ENCODE measurements at places on chromosomes 13 and 19.

- no peak for DNase-seq
These were observed 437.3 kb upstream of the ZNF507 start for GRCh38 chr19:31908080-31908479.

GRCh38 chr19:6433663-6434062 lies at the start of gene SLC25A41:
Gene SLC25A41 (minus strand): TSS chr19:6433763. CDS start chr19:6433693, 70 bp downstream.
- DNase-seq = no peak

DNA sequence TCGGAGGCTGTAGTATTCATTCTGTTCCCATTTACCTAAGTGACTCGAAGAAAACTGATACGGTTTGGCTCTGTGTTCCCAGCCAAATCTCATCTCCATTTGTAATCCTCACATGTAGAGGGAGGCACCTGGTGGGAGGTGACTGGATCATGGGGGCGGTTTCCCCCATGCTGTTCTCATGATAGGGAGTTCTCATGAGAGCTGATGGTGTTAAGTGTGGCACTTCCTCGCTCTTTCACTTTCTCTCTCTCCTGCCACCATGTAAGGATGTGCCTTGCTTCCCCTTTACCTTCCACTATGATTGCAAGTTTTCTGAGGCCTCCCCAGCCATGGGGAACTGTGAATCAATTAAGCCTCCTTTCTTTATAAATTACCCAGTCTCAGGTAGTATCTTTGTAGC lies 23.5 kb downstream of the SLAIN1 start:
- DNase-seq = no peak

DNA sequence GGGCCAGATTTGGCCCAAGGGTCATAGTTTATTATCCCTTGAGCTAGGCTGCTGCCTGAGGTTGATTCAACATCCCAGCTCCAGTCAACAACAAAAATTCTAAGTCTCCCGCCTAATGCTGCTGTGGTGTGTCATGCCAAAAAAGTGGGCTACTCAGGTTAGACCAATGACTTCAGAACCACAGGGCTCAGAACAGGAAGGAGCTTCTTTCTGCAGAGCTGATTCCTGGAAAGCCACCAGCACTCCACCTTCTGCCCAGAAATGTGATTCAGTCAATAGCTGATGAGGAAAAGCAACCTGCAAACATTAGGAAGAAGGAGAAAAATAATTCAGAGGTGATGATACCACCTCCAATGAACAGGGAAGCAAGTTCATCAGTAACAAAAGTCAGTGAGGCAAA lies 56.1 kb upstream of the SERPINE3 start:
- no peak for DNase-seq

DNA sequence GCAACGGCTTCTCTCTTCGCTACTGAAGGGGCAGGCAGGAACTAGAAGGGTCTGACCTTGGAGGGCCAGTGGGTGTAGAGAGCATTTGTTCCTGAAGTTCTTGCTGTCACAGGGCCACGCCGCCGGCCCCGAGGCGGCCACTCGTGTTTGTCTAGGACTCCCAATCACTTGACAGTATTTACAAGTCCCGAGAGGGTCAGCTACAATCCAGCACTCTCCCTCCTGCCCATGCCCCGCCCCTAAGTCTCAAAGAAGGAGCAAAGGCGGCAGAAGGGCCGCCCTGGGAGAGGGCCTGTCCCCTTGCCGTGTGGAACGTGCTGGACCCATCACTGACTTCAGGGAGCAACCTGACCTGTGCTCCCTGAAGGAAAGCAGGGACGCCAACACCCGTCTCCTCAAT lies 118.5 kb downstream of the STK24 start:
- DNase-seq = no peak

GRCh38 chr13:24500977-24501376 lies 11.6 kb downstream of the PARP4 start:
- DNase-seq = no peak

DNA sequence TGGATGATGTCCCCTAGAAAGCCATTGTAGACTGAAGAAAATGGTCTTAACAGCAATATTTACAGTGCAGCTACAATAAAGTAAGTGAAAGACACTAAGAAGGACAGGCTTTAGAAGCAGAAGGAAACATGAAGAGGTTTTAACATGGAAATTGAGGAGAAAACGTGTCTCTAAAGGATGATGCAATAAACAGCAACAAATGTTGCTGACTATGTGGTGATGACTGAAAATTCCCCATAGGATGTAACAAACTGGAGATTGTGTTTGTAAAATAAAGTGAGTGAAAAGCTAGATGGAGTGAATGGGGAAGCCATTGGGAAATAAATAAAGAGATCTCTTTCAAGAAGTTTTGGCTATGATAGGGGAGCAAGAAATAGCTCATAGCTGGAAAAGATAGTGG lies 186.7 kb upstream of the IPO5 start:
- no peak for DNase-seq

- no peak for DNase-seq
These were observed 214.0 kb downstream of the IRS2 start for GRCh38 chr13:109572389-109572788.

DNA sequence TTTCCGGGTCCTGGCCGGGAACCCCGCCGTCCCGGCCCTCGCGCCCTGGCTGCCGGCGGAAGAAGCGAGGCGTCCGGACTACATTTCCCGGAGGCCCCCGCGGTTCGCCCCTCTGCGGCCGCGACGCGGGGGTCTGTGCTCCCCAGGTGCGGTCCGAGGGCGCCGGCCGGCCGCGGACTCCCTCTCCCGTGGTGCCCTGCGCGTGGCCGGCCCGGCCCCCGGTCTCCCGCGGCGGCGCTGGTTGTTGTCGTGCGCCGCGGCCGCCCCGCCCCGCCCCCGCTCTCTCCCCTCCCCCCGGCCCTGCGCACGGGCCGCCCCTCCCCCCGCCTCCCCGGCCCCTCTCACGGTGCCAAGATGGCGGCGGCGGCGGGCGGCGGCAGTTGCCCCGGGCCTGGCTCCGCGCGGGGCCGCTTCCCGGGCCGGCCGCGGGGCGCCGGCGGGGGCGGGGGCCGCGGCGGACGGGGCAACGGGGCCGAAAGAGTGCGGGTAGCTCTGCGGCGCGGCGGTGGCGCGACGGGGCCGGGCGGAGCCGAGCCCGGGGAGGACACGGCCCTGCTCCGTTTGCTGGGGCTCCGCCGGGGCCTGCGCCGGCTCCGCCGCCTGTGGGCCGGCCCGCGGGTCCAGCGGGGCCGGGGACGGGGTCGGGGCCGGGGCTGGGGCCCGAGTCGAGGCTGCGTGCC lies at the start of gene KMT2B:
TSS of gene KMT2B (plus strand) at position 339 of the 680 bp plus-strand sequence. CDS start at position 355, 16 bp downstream.
- peak; percentile 98 for DNase-seq

DNA sequence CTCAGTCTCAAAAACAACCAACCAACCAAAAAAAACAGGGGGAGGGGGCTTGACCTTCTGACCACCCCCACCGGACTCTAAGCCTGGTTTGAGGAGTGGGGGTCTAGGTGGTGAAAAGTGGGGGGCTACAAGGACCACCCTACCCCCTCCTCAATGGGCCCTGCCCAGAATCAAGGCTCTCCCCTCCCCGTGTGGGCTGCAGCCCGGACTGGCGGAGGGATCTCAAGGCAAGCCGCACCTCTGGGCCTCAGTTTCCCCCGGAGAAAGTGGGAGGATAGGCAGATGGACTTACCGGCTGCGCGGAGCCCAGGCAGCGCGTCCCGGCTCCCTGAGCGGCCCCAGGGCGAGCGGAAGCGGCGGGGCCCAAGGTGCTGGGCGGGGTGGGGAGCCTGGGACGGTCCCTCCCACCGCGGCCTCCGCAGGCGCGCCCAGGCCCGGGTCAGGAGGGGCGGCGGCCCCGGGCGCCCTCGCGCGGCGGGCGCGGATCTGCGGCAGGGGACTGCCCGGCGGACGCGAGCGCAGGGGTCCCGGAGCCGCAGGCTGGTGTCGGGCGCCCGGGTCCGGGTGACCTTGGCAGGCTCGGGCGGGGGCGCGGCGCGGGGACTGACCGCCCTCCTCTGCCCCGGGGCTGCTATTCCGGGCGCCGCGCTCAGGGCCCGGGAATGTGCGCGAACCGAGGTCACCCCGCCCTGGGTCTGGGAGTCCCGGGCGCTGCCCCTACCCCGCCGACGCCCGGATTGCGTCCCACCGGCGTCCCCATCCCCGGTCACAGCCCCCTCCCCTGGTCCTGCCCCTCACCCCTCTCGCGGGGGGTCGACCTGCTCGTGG lies at the start of gene ADAMTSL5:
TSS of gene ADAMTSL5 (minus strand) at position 349 of the 828 bp plus-strand sequence. CDS start 2,076 bp downstream, outside the sequence.
- peak; percentile 76 for DNase-seq

DNA sequence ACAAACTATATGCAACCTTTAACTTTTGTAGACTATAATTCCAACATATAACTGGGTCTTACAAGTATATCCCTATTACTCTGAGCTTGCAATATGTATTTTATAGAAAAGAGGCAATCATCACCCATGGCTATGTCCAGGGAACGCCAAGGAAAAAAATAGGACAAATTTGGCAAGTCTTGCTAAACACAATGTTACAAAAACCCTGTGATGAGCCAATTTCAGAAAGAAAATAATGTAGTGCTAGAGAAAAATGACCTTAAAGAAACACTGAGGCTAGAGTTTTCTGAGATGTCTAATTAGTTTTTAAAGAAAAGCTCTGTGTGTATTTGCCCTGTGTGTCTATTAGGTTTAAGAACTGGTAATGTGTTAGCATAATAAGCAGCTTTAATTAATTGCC lies 68.0 kb upstream of the FREM2 start:
- no peak for DNase-seq

- no peak for DNase-seq
These were observed 17.3 kb upstream of the RBM26 start for GRCh38 chr13:79423340-79423739.

- no peak for DNase-seq
These were observed 986.0 kb upstream of the SPRY2 start for GRCh38 chr13:81326913-81327312.

DNA sequence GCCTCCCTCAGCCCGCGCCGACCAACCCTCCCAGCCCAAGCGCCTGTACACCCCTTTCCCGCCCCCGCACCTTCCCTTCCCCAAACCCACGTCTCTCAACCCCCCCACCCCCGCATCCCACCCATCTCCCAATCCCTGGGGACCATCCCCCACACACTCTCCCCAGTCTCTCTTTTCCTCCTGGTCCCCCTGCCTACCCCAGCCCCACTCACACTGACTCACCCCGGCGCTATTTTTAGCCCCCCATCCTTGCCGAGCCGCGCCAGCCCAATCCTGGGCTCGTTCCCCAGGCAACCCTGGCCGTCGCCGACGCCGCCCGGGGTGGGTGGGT lies 11.7 kb downstream of the CIC start:
- DNase-seq = no peak

GRCh38 chr19:5934069-5934401 lies 20.0 kb downstream of the CAPS start:
- DNase-seq = no peak

- peak; percentile 94 for DNase-seq
These were observed 135.2 kb downstream of the TSHZ3 start for GRCh38 chr19:31214086-31214485.

DNA sequence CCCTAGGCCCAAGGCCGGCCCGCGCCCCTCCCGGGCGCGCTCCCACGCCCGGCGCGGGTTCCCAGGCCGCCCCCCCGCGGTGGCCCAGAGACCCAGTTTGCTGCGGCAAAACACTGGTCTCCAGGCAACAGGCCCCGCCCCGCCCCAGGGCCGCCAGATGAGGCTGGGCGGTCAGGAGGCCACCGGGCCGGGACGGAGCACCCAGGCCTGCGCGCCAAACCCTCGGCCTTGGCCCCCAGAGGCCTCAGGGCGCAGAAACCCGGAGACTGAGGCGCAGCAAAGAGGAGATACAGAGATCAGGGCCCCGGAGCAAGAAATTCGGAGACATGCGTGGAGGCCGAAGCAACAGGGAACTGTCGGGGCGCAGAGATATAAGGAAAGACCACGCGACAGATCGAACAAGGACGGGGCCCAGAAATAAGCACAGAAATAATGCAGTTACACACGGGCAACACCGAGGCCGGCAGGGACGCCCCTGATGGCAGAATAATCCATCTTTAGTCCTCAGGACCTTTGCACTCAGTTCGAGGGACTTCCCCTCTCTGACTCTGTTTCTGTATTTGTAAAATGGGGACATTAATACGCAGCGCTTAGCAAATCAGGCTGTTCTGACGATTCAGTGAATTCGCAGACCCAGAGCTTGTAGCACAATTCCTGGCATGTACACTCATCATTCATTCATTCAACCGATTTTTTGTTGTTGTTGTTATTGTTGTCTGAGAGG lies 20.8 kb upstream of the ERCC1 start:
- peak; percentile 85 for DNase-seq

DNA sequence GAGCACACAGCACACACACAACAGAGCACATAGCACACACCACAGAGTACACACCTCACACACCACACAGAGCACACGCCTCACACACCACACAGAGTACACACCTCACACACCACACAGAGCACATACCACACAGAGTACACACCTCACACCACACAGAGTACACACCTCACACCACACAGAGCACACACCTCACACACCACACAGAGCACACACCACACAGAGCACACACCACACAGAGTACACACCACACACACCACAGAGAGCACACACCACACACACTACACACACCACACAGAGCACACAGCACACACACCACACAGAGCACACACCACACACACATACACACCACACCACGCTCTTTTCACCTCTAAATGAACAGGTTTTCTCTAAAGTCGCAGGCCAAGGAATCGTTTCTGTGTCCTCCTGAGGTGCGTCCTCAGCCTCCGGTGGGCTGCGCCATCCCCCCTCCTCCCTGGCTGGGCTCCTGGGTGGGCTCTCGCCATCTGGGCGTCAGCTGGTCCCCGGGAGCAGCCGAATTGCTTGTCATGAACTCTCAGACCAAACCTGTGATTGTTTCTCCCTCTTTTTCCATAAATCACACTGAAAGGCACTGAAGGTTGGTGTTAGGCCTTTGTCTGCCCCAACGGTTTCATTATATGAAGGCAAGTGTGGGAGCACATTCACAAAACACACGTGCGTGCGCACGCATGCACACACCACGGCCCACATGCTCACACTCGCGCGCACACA lies 37.4 kb downstream of the TMEM255B start:
- no peak for DNase-seq

- DNase-seq = no peak
These were observed 164.2 kb upstream of the NBEA start for GRCh38 chr13:34777914-34778303.

GRCh38 chr19:39810424-39810823 lies 23.5 kb downstream of the DYRK1B start:
- no peak for DNase-seq

DNA sequence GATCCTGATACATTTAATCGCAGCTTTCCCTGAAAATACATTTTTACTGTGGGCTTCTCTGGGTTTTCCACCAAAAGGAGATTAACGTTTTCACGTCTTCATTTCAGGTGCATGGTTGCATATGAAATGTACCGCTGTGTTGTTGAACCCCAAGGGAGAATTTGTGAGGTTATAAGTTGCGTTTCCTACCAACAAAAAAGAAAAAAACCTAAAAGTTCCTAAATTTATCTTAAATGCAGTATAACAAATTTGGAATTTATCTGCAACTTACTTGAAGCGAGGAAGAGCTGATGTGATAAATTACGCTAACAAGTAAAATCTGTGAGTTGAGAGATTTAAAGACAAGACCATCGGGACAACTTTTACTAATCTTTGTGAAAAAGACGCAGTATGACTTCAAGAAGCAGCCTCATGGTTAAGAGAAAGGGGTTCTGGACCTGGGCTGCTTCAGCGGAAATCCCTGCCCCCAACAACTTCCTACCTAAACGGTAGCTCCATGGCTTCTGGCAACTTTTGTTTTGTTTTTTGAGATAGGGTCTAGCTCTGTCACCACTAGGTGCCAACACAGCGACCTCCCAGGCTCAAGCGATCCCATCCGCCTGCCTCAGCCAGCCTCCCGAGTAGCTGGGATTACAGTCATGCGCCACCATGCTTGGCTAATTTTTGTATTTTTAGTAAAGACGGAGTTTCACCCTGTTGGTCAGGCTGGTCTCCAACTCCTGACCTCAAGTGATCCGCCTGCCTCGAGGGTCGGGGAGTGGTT lies 958 bp upstream of the OBI1 start:
- DNase-seq = no peak
